ENCODE measurements at places on chromosomes 13 and 19. TPM values are rescaled to one million over a fixed set of nuclear protein-coding genes. Genes with fewer than 3 reads are reported as not detected.

The GSX1 gene
- polyA plus RNA-seq, result not detected

The FFAR1 gene
- polyA plus RNA-seq, result not detected

The CEACAM21 gene
- 1.4 TPM for polyA plus RNA-seq

The PRR22 gene
- 1.8 TPM for polyA plus RNA-seq

The ZNF177 gene
- 4.4 TPM for polyA plus RNA-seq

The MYPOP gene
- 4.1 TPM for polyA plus RNA-seq

The COL5A3 gene
- 65.4 TPM for polyA plus RNA-seq

The ZNF543 gene
- polyA plus RNA-seq, result 6.0 TPM

The CYP2F1 gene
- not detected for polyA plus RNA-seq

The SLC17A7 gene
- 0.45 TPM for polyA plus RNA-seq

The C19orf53 gene
- polyA plus RNA-seq, result 118 TPM

The CD209 gene
- 4.1 TPM for polyA plus RNA-seq

GRCh38 chr19:41457241-41457640 lies 14.3 kb downstream of the ERICH4 start:
- no peak for DNase-seq

GRCh38 chr19:4675346-4675745 lies 5.2 kb upstream of the MYDGF start:
- no peak for DNase-seq

DNA sequence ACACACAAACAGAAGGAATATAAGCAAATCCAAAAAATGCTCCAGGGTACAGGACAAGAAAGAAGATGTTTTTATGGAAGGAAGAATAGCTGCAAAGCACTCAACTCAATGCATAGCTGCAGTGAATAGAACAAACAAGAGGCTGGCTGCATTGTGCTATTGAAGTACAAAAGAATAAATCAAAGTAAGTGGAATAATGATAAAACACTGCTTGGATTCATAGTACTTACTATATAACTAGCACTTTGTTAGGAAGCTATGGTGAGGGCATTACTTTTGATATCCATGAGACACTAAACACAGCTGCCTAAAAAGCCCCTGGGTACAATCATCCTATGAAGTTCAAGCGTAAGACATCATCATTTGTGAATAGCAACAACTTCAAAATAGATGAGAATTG lies 350.1 kb downstream of the PCDH9 start:
- peak; percentile 17 for DNase-seq

- DNase-seq, result peak; percentile 21
These were observed 578.7 kb downstream of the DIAPH3 start for GRCh38 chr13:59584761-59585670.

- no peak for DNase-seq
These were observed 10.6 kb downstream of the BCKDHA start for GRCh38 chr19:41408256-41408655.

DNA sequence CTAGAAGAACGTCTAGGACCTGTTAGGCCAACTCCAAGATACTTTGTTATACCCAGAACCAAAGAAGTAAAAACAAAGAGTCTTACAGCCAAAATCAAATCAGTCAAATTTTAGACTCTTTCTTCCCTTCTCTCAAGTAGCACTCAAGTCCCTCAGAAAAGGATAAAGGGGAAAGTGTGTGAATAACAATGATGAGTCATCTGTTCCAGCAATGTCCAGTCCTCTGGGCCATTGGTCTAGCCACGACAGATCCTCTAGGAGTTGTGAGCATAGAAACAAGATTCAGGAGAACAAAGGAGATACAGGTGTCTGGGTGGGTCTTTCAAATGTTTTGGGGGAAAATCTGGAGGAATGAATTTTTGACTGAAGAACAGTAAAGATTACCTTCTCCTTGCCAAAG lies 36.3 kb downstream of the STOML3 start:
- DNase-seq, result no peak

DNA sequence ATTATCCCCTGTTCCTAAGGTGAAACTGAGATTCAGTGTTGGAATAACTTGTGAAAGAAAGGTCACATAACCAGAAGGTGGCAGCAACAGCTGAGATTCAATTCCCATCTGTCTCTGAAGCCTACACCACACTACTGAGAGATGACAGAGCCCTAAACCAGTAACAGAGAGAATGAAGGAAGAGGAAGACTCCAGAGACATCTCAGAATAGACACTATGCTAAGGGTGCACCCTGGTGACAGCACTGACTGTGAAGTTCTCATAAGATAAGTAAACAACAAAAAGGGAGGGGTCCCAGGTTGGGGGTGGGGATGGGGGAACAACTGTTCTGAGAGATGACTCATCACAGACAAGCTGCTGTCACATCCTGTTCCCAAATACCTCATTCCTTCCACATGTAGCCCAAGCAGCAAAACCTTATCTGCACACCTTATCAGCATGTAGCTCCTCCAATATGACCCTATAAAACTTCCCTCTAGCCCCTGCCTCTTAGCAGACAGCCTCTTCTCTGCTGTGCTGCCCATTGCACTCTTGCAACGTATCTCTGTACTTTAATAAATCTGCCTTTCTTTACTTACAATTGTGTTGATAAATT lies 46.5 kb downstream of the UTP14C start:
- no peak for DNase-seq

GRCh38 chr19:56862741-56863140 lies 22.2 kb upstream of the PEG3 start:
- no peak for DNase-seq

GRCh38 chr13:80341756-80342370 lies 937 bp upstream of the SPRY2 start:
- no peak for DNase-seq

- DNase-seq, result no peak
These were observed 1.5 kb downstream of the ABHD17A start for GRCh38 chr19:1883784-1884183.

GRCh38 chr19:13118424-13119193 lies 545 bp downstream of the NACC1 start:
- peak; percentile 49 for DNase-seq

DNA sequence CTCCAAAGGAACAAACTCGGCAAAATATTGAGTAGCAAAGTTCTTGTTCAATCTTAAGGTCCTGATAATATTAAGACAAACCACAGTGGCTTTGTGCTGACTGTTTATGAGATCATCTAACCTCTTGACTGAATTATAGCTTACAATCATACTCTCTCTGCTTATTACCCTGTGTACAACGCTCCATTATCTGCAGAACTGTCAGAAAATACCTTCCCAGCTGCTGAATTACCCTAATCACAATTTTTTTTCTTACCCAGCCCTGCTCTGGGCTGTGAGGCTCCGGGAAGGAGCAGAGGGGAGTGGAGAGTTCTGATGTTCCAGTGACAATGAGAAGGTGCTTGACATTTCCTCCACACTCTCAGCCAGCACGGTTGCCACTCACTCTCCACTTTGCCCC lies 64.8 kb downstream of the DCT start:
- DNase-seq, result no peak

DNA sequence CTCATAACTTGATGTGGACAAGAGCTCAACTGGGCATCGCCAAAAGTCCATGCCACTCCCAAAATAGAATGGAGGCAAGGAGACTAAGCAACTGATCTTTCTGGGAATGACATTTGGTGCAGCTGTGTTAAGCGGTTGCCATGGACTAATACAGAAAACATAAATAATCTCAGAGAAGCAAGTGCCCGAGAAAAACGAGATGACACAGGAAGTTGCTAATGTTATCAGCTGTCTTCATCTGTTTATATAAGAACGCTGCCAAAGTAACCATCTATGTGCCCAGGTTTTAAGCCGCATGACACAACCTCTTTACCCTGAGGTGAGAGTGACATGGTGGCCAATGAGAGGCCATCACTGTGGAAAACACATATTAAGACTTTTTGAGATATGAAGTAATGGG lies 54.9 kb upstream of the SACS start:
- DNase-seq, result peak; percentile 71

GRCh38 chr19:2097886-2098327 lies 1.2 kb downstream of the IZUMO4 start:
- no peak for DNase-seq

GRCh38 chr19:50703915-50704796 lies 15.4 kb downstream of the SHANK1 start:
- no peak for DNase-seq

- no peak for DNase-seq
These were observed 48.1 kb upstream of the SERPINE3 start for GRCh38 chr13:51291341-51291740.

DNA sequence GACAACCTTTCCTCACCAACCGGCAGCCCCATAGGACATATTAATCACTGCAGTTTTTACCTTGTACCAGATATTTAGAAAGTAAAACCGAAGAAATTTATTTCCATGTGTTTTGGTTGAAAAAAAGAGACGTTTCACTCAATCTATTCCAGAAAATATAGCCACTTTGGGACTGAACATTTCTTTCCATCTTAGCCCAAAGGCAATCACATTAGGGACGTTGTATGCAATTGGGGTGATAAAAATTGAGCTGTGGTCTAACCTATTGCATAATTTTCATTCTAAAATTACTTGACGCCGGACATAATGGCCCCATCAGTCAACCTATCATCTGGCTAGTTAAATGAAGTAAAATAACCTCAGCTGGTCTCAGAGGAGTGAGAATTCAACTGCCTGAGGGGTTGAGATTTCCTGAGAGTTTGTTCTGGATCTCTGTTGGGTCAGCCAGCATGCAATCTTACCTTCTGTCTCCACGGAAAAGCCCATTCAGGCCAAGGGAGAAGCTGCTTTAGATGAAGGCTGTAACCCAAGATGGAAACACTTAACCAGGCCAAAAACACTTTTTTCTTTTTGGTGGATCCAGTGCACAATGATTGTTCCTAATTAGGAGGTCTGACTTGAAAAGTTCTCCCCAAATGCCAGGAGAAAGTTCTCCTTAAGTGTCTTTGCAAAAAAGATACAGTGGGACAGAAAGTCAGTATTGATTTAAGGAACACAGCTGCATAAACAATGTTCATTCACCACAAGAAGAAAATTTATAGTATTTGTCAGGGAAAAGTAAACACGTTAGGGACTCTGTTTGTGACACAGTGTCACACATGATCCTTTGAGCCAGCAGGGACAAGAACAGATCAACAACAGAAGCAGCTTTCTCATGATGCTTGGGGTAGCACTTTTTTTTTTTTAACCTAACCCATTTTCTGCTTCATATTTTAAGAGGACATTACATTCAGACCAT lies 34.1 kb downstream of the DLEU7 start:
- no peak for DNase-seq

DNA sequence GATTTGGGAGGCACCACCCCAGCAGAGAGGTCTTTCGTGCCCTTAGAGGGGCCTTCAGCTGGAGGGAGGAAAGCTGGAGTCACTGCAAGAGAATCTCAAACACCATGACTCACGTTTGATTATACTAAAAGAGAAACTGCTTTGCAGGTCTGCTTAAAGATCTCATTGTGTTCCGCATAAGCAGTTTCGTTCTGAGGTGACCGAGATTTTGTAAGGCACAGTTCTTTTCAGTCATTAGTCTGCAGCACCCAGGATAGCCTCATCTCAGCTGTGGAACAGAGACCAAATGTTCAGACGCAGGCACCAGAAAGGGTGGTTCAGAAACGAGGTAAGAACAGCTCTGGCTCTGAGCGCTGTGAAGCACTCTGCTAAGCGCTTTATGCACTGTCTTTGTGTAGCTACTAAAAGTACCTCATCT lies 71.2 kb upstream of the GTF3A start:
- DNase-seq, result no peak

DNA sequence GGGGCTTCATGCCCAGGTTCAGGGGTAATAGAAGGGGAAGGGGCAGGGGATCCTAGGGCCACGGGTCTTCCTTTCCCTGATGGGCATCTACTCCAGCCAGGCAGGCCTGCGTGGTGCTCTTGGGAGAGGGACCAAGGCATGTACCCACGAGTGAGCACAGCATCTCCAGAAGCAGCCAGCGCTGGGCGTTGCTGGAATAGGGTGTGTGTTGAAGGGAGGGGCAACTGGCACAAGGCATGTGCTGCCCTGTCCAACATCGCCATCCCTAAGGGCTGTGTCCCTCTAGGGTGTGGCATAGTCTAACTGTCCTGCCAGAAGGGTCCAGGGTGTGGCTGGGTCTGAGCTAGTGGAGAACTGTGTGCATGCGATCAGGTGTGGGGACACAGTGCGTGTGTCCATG lies 2.9 kb downstream of the NOTCH3 start:
- DNase-seq, result no peak

- DNase-seq, result peak; percentile 54
These were observed at the start of gene F10 for GRCh38 chr13:113122550-113123225. Gene F10 (plus strand): TSS chr13:113122799. CDS start chr13:113122856, 57 bp downstream.

DNA sequence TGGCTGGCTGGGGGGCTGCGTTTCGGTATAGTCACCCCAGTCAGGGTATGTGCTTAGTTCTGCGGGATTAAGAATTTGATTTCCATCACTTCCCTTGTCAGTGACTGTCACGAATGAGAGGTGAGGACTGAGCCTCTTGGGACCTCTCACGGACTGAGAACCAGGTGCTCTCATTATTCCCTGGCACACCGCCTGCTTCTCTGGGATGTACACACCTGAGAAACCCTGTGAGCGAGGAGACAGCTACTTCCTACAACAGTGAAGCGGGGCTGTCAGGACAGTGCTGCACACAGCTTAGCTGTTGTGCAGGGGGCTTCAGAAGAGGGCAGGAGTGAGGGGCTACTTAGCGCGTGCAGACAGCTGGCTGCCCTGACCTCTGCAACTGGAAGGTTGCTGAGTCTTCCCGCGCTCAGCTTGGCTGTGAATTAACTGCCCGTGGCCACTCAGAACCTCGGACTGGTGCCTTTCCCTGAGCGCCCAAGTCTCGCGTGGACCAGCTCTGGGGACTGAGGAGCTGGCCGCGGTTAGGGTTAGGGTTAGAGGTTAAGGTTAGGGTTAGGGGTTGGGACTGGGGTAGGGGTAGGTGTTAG lies 65.3 kb upstream of the MCF2L start:
- no peak for DNase-seq

DNA sequence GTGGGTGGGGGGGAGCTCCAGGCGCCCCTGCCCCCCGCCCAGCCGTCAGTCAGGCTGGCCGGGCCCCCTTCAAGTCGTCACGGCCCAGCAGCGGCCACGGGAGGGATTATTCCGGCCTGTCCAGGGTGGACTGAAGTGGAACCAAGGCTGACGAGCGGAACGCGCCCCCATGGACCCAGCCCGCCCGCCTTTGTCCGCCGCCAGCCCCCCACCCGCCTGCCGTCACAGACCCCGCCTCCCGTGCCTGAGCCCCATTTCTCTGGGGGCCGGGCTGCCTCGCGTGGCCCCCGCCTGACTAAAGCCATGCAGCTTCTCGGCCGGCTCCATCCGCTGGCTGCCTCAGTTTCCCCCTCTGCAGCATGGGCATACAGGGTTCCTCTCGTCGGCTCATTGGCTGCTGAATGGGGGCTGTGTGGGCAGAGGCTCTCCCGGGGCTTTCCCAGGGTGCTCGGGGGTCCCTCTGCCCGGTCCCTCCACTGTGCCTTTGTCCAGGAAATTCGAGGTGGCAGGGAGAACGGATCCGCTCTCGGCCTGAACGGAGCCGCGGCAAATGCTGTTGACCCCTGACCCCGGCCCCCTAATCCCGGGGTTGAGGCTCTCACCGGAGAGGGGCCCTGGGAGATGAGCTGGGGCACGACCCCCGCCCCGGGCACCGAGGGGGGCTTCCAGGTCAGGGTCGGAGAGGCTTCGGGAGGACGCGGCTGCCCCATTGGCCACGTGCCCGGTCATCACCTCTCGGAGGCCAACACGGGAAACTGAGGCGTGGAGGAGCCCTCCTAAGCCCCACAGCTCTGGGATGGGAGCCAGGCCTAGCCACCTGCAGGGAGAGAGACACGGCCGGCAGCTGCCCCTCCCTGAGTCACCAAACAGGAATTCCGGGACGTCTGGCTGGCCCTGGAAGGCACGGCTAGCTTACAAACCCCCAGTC lies 27.4 kb downstream of the EFNA2 start:
- peak; percentile 20 for DNase-seq

Data from muscle of back (tissue), 13 donors.